ENCODE measurements at places on chromosomes 16 and 17.

DNA sequence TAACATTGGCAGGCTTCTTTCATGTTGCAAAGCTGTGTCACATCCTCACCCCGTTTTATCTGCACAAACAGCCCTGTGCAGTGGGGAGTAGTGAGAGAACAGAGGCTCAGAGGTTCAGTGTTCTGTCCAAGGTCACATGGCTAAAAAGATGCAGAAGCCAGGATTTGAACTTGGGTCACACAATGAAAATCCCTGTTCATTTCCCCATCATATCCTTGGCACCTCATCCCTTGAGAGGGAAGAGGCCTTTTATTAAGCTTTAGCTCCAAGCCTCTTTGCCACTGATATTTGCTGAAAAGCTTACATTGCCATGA lies 106.6 kb downstream of the AMFR start:
- ATAC-seq, result no peak

DNA sequence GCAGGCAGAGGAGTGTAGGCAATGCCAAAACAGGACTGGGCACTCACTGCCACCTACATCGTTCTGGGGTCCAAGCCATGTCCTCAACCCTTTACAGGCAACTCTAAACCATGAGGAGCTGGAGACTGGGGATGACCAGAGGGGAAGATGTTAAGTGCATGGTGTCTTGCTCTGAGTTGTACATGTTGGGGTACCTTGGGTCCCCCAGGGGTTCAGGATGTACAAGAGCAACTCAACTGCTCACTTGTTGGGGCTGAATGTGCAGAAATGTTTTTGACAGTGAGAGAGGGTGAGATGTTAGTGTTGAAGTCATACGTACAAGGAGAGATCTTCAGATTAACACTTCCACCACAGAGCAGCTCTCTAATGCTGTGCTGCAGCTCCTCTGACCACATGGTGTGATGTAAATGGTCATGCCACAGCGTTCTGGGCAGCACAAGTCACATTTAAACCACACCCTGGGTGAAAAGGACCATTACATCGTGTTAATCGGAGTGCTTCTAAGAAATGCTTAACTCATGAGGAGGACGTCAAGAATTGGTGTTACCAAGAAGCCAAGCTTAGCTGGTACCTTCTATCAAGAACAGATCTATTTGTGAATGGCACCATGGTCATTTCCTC lies 2.4 kb downstream of the CCL18 start:
- no peak for ATAC-seq

GRCh38 chr17:73586275-73586832 lies 57.9 kb downstream of the SDK2 start:
- ATAC-seq, result no peak

GRCh38 chr17:72613806-72614292 lies 478.6 kb downstream of the SLC39A11 start:
- ATAC-seq, result no peak

DNA sequence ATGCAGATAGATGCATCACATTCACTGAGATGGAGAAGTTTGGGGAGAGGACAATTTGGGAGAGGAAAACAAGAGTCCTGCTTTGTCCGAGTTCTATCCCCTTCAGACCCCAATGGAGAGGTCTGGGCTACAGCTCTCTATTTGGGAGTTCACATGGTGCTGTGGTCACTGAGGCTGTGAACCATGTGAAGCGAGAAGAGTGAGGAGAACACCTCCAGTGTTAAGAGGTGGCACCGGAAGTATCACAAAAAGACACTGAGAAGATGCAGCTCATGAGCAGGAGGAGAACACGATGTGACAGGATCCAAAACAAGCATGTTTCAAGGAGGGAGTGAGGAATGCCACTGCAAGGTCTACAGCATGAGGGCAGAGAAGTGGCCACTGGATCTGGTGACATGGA lies 39.7 kb downstream of the PIK3R5 start:
- no peak for ATAC-seq

Data from SK-N-SH treated with all-trans-retinoic acid at 6 μM for 48 hours (cell line).